ENCODE measurements at places on chromosomes 16 and 17.

DNA sequence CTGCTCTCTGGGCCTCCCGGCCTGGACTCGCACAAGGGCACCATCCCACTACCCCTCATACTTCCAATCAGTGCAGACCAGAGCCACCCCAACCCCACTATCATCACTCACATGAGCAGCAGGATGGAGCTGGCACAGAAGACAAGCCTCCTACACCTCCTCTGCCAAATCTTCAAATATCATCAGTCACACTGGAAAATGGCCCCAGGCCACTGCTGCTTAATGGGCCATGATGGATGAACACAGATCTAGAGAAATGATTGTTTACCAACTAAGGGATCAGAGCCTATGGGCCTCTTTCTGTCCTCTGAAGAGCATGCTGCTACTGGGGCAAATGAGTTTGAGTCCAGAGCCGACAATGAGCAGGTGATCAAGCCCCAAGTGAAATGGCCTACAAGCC lies 165.5 kb downstream of the GRIN2A start:
- DNase-seq, result no peak

DNA sequence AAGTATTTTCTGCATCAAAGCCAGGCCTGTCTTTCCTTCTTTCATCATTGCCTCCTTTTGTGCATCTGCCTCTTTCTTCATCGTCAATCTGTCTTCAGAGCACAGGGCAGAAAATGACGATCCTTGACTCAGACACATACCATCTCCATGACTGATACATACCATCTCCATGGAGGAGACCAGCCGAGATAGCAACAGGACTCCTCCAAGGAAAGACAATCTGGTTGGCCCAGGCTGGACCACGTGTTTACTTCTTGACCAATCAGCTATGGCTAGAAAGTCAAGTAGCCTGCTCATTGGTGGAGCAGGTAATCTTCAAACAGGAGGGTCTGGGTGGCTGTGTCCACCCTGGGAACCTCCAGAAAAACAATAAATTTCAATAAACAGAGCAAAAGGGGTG lies 164.6 kb downstream of the CPPED1 start:
- no peak for DNase-seq

- DNase-seq, result no peak
Observed at GRCh38 chr16:69250081-69250480, 61.1 kb upstream of the VPS4A start.

- no peak for DNase-seq
Observed at GRCh38 chr16:22788193-22788530, 25.8 kb upstream of the HS3ST2 start.

- no peak for DNase-seq
Observed at GRCh38 chr16:17474572-17474971, 3.8 kb upstream of the XYLT1 start.

DNA sequence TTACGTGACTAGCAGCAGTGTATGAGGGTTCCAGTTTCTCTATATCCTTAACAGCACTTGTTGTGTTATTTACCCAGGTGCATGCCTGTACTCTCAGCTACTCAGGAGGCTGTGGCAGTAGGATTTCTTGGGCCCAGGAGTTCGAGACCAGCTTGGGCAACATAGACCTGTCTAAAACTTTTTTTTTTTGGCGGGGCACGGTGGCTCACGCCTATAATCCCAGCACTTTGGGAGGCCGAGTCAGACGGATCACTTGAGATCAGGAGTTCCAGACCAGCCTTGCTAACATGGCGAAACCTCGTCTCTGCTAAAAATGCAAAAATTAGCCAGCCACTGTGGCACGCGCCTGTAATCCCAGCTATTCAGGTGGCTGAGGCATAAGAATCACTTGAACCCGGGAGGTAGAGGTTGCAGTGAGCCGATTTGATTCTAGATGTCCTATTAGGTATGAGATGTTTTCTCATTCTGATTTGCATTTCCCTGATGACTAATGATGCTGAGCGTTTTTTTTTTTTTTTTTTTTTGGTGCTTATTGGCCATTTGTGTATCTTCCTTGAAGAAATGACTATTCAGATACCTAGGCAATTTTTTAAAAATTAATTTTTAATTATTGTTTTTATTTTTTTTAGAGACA lies 13.4 kb downstream of the CASC3 start:
- DNase-seq, result no peak

DNA sequence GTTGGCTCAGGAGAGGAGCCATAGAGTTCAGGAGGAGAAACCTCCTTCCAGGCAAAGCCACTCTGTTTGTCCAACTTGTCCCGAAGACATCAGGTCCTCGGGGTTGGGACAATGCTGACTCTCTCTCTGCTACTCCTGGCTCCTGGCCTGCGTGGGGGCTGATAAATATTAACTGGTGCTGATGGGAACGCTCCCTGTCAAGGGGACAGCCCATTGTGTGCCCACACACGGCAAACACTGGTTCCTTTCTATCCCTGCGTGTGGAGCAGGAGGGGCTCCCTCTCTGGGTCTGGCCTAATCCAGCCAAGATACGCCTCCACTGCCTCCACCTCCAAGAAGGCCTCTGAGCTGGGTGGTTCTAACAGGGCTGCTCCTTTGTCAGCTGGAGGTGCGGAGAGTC lies 4.4 kb downstream of the KIF19 start:
- no peak for DNase-seq

Measured in HEK293T (cell line).